Mesenchymal stem cell (in vitro differentiated cells and primary cell): ENCODE measurements at places on chromosomes 2 and 18.

DNA sequence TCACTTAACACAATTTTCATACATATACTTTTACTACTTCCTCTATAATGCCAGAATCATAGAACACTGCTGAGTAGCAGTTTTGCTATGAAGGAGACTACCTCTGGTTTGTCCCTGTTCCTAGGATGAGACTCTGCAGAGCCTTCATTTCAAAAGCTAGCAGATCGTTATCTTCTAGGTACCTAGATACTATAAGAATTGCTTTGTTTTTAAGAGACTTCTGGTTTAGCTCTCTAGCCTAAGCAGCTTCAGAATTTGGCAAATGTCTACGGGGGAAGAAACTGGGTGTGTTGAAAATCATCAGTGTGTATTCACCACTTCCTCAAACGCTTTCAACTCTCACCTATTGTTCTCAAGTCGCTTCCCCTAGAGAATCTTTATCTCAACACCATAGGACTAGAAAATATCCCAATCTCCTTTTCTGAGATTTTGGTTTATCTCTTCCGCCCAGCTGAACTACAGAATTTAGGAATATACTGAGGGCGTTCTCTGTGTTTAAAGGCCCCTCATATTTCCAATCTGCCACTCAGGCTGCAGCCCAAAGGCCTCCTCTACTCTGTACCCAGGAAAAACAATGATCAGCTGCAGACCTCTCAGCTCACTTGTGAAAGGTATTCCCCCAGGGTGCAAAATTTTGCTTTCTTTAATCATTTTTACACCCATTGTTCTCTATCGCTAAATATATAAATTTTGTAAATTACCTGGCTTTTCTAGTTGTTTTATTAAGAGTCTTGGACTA, 28.7 kb downstream of the SMAD2 start:
- no peak for DNase-seq

DNA sequence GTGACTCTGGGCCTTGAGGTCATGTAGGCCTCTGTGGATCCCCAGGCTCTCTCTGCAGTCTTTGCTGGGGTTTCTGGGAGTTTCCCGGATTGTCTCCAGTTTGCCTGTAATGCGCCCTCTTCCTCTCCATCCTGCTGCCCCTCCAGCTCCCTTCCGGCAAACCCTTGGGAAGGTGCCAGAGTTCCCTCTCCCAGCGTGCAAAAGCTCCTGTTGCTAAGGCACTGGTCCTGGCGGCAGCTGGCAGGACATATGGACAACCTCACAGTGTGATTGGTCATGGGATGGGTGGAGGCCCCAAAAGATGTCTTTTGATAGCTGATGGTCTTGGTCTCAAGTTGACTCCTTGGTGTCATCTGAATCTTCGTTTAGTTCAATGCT, 320.1 kb downstream of the CYP26B1 start:
- no peak for DNase-seq

DNA sequence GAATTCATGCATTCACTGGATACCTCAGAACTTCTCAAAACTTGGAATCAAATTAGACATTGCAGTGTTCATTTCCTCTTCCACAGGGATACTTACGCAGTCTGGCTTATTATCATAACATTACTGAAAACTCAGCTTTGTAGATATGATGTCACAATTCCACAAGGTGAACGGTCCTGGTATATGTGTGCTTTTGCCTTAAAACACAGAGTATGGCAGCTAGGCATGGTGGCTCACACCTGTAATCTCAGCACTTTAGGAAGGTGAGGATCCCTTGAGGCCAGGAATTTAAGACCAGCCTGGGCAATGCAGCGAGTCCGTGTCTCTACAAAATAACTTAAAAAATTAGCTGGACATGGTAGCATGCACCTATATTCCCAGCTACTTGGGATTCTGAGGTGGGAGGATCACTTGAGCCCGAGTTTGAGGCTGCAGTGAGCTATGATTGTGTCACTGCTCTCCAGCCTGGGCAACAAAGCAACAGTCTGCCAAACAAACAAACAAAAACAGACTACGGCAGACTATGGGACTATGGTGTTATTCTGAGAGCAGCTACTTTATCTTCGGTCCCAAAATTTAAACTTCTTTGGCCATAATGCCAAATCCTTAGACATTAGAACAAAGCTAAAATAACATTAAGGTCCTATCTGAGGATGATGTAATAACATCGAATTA, 1191.9 kb upstream of the SLC39A10 start:
- no peak for DNase-seq

DNA sequence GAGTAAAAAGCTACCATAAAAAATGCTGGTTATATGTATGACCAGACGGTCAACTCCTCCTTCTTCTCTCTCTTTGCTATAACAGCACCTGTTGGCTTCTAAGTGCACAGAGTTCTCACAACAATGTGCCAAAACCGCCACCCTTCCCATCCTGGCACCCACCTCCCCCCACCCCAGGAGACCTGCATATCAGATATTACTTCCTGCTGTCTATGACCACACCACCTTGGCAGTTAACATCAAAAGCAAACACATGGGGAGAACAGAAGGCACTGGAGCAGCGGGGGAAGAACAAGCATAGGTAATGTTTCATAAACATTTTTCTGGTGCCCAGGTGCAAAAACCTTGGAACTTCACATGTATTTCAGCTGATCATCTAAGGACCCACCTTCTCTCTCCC, 15.5 kb downstream of the SPRED2 start:
- DNase-seq: no peak

DNA sequence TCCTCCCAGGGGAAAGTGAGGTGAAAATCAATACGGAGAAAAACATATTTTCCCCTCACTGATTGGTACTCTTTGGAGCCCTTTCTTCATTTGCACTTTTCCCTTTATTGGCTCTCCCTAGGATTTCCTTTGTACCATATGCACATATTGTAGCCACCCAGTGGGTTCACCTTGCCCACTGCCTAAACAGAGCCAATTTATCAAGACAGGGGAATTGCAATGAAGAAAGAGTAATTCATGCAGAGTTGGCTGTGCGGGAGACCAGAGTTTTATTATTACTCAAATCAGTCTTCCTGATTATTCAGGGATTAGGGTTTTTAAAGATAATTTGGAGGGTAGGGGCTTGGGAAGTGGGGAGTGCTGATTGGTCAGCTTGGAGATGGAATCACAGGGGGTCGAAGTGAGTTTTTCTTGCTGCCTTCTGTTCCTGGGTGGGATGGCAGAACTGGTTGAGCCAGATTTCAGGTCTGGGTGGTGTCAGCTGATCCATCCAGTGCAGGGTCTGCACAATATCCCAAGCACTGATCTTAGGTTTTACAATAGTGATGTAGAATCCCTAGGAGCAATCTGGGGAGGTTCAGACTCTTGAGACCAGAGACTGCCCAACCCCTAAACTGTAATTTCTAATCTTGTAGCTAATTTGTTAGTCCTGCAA, 15.1 kb upstream of the KCNE4 start:
- DNase-seq: no peak

DNA sequence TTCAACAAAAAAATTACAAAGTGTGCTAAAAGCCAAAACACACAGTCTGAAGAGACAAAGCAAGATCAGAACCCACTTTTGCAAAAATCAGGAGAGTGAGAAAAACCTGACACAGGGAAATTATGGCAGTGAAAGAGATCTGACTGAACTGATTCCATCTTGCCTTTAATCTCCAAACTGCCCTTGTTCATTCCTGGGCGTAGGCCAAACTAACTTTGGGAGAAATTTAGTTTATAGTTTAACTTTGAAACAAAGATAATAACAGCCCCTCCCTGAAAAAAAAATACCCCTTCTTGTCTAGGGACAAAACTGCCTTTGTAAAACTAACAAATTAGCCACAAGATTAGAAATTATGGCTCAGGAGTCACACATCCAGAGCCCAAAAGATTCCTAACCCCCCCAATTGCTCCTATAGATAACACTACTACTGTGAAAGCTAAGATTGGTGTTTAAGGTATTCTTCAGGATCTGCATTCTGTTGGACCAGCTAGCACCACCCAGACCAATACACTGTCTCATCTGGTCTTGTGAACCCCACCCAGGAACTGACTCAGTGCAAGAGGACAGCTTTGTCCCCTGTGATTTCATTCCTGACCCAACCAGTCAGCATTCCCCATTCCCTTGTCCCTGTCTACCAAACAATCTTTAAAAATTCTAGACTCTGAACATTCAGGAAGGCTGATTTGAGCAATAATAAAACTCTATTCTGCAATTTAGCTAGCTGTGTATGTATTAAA, 226.1 kb upstream of the SH3BP4 start:
- DNase-seq: no peak

DNA sequence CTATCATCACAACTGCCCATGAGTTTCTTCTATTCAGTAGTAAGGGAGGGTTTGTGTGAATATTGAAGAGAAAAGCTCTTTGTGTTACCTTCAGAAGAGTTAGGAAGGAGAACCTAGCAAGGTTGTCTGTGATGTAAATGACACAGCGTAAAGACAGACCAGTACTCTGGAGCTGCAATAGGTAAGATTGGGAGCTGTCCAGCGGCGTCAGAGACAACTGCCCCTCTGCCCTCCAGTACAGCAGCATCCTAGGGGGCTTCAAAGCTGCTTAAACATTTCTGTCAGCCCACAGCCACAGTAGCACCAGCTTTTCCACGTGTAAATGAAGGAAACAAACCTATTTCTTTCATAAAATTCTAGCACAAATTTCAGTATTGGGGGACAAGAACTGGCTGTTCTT, 34.5 kb downstream of the NYAP2 start:
- no peak for DNase-seq

- DNase-seq: no peak
These were observed 965.2 kb upstream of the FANCL start for GRCh38 chr2:59206361-59206760.

- peak; percentile 37 for DNase-seq
These were observed 376.1 kb downstream of the IRS1 start for GRCh38 chr2:226423498-226423960.

DNA sequence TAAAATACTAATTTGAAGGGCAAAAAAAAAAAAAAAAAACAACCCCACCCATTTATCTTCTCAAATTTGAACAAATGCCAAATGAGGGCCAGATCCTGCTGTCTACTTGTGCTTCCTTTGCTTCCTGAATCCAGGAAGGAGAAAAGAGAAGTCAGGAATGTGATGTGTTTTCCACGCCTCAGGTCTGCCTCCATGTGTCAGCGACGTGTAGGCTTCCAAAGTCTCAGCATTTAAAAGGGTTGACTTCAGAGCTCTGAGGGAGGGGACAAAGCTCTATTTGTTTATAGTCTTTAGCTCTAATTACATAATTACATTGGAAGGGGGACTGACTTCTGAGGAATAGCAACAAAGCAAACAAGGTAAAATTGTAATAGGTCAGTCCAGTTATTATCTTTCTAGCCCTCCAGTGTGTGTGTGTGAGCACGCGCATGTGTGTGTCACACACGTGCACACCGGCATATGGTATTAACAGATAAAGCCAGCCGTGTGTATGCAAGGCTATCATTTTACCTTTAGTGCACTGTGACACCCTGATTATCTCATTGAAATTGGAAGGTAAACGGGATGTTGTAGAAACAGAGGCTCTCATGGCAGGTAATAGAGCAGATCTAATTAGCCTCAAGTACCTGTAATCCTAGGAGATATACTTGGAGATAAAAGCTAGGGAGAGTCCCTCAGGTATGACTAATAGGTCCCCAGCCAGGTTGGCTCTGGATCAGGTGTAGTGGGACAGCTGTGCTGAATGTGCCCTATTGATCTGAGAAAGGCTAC, 911.4 kb upstream of the ZEB2 start:
- DNase-seq: no peak

GRCh38 chr2:85423525-85423924, 5.0 kb downstream of the SH2D6 start:
- no peak for DNase-seq

- DNase-seq: peak; percentile 81
These were observed 104.5 kb downstream of the MMADHC start for GRCh38 chr2:149483004-149483605.

DNA sequence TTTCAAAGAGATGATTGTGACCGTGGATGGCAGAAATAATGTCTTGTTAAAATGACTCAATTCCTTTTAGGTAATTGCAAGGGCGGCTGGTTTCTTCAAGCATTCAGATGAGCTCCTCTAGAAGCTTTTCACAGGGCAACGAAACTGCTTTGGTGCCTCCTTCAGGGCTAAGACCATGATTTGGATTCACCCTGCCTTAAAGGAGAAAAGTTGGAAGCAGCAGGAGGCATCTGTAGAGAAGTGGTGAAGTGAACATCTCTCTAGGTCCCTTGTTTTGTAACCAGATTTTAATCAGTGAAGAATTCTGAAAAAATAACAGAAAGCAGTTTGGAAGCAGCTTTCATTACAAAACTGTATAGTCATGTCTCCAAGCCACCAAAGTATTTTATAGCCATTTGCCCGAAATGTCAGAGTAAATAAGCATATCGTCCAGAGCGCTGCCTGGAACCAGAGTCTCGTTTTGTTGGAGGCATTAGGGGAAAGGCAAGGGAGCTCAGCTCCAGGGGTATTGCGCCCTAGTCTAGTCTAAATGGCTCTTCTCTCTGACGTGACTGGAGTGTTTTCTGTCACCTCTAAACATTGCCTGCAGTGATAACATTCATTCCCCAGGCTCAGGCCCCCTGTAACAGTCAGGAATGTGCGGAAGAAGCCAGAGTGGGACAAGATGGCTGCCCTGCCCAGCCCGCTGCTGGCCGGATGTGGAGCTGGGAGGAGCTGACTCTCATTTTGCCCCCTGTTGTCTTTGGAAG, 57.8 kb upstream of the ITGB6 start:
- no peak for DNase-seq

- DNase-seq: no peak
These were observed 72.5 kb downstream of the ACOXL start for GRCh38 chr2:110804915-110805314.

GRCh38 chr2:74333896-74334586, 9.2 kb downstream of the SLC4A5 start:
- no peak for DNase-seq

GRCh38 chr18:10015941-10016819, 102.4 kb downstream of the VAPA start:
- peak; percentile 99 for DNase-seq

- peak; percentile 96 for DNase-seq
These were observed 30.9 kb upstream of the COL5A2 start for GRCh38 chr2:189210250-189211087.

- no peak for DNase-seq
These were observed 17.0 kb downstream of the SMAD7 start for GRCh38 chr18:48933578-48934414.

DNA sequence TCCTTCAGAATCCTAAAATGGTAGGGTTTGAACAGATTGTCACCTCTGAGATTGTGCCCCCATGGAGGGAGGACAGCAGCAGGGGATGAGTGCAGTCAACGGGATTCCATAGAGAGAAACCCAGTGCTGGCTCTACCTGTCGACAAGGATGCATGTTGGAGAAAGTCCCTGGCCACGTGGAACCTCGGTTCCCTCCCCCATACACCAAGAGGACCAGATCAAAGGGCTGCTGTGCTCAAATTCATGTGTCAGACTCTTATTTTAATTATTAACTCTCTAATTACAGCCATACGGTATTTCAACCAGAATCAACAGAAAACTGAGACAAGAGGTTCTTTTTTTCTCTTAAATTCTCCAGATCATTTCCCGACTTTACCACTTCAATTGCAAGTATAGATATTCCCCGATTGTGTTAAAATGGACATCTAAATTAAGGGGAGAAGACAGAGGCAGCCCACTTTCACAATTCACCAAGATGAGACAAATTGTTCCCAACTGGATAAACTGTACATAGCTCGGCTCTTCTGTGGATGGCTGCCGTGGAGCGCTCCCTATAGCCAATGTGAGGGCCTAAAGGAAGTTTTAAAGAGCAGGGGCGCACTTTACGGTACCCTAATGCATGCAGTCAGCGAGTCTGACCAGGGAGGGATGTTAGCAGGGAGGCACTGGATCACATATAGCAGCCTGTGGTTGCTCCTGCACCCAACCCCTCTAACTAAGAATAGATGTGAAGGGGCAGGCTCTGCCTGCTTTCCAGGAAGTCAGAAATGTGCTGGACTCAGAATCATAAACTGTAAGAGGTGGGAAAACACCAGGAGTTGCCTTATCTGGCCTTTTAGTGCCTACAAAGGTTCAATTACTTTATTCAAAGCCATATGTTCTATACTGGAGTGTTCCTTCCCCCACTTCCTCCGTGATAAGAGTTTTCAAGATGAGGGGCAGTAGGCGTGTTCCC, 123.1 kb downstream of the CACNB4 start:
- no peak for DNase-seq
